ENCODE measurements at places on chromosomes 1 and 21.
A peak's percentile ranks its signal among the peaks of the same experiment; 100 is the strongest.

GRCh38 chr21:36209626-36210171 lies 53.1 kb downstream of the DOP1B start:
- peak; percentile 78 for DNase-seq

GRCh38 chr1:32398401-32398800 lies 4.2 kb upstream of the BSDC1 start:
- DNase-seq, result peak; percentile 56

- no peak for DNase-seq
Measured at GRCh38 chr1:154726896-154727753, 119.1 kb upstream of the ADAR start.

DNA sequence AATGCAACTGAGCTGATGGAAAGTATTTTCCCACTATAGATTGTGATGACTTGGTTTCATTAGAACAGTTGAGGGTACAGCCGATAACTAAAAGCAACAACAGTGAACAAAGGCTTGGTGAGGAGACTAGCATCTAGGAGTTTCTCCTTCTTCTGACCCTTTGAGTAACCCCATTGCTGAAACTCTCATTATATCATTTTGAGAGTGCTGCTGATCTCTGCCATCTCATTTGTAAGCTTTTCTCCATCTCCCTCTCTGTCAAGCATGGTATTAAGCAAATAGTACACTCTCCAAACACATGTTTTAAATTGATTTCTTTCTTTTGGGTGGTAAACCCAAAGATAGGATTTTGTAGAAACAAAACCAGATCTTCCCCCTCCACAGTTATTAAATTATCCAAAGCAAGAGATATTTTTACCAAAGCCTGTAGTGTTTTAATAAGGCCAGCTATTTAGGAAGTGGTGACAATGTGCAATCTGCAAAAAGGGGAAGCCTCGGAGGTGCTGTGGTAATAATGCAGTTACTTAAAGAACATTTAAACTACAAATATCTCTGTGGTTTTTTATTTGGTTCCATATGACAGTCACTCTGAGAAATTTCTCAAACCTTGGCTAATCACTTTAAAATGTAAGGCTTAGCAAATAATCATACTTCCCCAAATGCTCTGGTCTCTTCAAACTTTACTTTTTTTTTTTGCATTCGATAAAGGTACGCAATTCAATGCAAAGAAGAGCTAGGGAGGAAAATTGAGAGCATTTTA lies 287.5 kb downstream of the HLX start:
- no peak for DNase-seq

DNA sequence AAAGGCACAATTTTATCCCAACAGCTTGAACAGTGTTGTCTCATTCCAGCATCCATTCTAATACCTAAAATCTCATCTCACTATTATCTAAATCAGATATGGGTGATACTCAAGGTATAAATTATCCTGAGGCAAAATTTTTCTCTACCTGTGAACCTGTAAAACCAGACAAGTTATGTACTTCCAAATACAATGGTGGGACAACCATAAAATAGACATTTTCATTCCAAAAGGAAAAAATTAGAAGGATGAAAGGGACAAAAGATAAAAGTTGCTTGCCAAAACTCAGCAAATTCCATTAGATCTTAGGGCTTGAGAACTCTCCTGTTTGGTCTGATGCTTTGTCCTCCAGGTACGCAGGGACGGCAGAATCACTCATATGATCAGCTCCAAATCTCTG lies 650.5 kb downstream of the ADGRL2 start:
- no peak for DNase-seq

DNA sequence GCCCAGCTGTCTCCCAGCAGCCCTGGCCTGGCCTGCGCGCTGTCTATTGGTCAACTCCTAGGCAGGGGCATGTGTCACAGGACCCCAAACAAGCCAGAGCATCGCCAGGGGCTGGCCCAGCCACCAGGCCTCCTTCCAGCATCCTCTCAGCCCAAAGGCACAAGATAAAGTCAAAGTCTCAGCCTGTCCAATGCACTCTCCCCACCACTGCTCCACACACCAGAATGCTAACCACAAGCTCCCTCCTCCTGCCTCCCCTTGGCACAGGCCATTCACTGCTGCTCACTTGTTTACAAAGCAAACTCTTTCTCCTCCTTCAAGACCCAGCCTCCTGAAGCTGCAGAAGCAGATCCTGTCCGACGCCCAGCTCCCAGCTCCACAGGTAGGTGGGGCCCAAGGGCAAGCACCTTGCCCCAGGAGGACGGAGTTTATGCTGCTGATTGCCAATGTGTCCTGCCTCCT lies 133.4 kb downstream of the DMRTB1 start:
- DNase-seq, result peak; percentile 23

DNA sequence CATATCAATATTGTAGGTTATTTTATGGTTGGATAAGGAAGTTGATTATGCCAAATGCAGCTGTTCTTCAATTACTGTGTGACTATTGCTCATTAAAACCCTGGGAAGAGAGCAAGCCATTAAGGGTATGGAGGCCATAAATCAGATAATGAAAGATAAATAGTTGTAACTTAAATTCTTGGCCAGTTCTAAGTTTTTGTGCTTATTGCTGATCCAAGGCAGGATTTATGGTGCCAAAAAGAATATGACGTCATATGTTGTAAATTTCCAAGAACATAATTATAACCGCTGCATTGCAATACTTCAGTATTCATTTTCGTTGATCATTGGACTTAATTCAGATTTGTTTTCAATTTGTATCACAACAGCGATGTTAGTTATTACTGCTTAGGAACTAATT lies 211.6 kb downstream of the LRRC40 start:
- no peak for DNase-seq

GRCh38 chr1:32465578-32465933 lies 684 bp downstream of the ZBTB8B start:
- DNase-seq, result no peak

GRCh38 chr1:214470132-214470531 lies 81.3 kb downstream of the PTPN14 start:
- no peak for DNase-seq

- DNase-seq, result no peak
Measured at GRCh38 chr1:9887070-9887469, 23.0 kb downstream of the CTNNBIP1 start.

- DNase-seq, result no peak
Measured at GRCh38 chr1:53636621-53637171, 102.3 kb downstream of the GLIS1 start.

DNA sequence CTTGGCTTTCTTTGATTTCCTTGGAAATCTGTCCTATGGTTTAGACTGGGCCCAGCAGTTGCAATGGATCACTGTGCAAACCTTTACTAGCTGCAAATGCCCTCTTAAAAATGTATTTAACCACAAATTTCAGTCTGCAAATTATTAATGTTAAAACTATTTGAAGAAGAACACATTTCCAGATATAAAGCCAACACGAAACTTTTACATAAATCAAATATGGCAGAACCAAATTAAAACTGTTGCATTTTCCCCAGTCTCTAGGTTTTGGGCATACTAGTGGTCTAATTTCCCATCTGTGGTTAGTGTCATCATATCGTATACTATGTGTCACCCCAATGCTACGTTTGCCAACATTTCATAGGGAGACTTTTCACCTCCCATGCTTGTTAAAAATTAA lies 52.3 kb downstream of the HMCN1 start:
- no peak for DNase-seq

- DNase-seq, result no peak
Measured at GRCh38 chr1:45038661-45039364, 26.8 kb downstream of the UROD start.

- DNase-seq, result peak; percentile 70
Measured at GRCh38 chr1:40612345-40612831, 53.1 kb downstream of the RIMS3 start.

- DNase-seq, result peak; percentile 39
Measured at GRCh38 chr1:84298684-84299535, 2.6 kb upstream of the SAMD13 start.

- no peak for DNase-seq
Measured at GRCh38 chr1:186202271-186202764, 172.7 kb downstream of the TPR start.

GRCh38 chr21:30271156-30271555 lies 11.6 kb downstream of the KRTAP24-1 start:
- no peak for DNase-seq

GRCh38 chr1:207346513-207346912 lies 25.0 kb downstream of the CD55 start:
- no peak for DNase-seq

- DNase-seq, result peak; percentile 58
Measured at GRCh38 chr1:82632155-82632554, 831.4 kb downstream of the ADGRL2 start.

GRCh38 chr21:15966231-15966630 lies 236.4 kb downstream of the USP25 start:
- DNase-seq, result no peak

GRCh38 chr1:236141447-236142252 lies 689 bp upstream of the GPR137B start:
- DNase-seq, result peak; percentile 55

- peak; percentile 50 for DNase-seq
Measured at GRCh38 chr1:51877434-51878307, 856 bp downstream of the NRDC start.
